Amniotic epithelial cell (primary cell): ENCODE measurements at places on chromosomes 5 and 9.

DNA sequence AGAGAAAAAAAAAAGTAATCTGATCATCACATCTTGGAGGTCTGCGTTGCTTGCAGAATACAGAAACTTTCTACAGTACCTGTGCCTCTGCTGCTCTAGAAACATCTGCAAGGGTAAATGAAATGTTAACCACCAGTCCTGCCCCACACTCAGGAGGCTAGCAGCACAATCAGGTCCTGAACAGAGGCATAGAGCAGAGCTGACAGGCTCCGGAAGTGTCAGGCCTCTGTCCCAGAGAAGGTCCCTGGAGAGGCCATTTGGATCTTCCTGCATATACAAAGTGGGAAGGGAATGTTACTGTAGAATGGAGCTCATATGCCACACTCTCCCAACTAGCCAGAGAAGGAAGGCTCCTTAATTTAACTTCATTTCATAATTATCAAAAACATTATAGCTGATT, 7.2 kb downstream of the NRG2 start:
- no peak for DNase-seq

DNA sequence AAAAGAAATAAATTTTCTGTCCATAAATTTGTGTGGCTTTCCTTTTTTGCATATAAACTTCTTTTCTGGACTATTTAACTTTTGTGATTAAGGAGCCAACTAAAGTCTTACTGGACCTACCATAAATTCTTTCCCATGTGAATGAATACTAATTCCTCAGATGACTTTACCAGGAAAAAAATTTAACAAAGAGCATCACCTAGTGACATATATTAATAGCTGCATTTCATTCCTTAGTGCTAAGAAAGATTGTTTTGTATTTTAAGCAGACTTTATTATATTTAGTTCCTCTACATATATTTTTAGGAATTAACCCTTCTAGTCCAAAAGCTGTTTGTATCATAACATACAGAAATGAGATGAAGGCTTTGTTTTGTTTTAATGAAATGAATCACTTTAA, 64.4 kb downstream of the C9orf85 start:
- DNase-seq = no peak

GRCh38 chr9:38066197-38066913, 2.7 kb downstream of the SHB start:
- DNase-seq = no peak

- no peak for DNase-seq
Observed at GRCh38 chr9:104750185-104750767, 2.8 kb downstream of the NIPSNAP3A start.

- DNase-seq = peak; percentile 79
Observed at GRCh38 chr5:180802325-180803180, at the start of gene MGAT1. TSS of gene MGAT1 (minus strand) at chr5:180802806. CDS start at chr5:180792971, 9,835 bp downstream.

GRCh38 chr5:98839469-98840383, 66.3 kb downstream of the RGMB start:
- DNase-seq = peak; percentile 3

DNA sequence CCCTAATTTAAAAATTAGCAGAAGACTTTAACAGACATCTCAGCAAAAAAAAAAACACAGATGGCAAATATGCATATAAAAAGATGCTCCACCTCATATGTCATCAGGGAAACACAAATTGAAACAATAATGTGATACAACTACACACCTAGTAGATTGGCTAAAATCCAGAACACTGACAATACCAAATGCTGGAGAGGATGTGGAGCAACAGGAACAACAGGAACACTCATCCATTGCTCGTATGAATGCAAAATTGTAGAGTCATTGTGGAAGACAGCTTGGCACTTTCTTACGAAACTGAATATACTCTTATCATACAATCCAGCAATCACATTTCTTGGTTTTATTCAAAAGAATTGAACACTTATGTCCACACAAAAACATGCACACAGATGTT, 22.1 kb downstream of the MCIDAS start:
- no peak for DNase-seq

GRCh38 chr5:62306896-62307689, 1.1 kb downstream of the KIF2A start:
- peak; percentile 29 for DNase-seq

DNA sequence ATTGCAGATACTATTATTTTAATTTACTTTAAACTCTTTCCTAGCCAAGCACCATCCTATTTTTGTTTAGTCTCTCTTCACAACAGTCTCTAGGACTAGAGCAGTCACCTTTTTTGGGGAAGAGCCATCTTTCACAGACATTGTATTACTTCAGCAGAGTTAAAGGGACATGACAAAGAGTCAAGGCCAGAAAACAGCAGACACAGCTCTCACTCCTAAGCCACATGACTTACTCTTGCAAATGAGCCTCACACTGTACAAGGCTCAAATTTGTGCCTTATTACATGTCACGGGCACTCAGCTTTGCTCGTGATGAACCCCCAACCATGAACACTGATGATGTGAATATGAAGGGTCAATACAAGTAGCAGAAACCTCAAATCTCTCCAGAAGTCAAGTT, 104.3 kb downstream of the ZNF608 start:
- DNase-seq = no peak

DNA sequence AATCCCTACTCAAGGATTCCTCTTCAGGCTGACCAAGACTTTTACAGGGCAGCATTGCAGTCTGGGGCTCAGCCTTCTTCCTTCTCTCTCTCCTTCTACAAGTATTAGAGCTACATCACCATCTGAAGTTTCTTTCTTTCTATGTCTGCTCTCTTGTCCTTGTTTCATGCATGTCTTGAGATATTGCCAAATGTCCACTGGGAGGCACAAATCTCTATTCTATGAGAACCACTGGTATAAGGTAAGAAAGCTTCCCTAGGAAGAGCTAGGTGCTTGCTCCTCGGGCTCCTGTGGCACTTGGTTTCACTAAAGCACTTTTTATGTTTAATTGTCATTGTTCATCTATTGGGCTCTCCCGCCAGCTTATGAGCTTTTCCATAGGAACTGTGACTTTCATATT, 289.2 kb upstream of the PCSK5 start:
- DNase-seq = no peak

GRCh38 chr9:84271531-84271900, 69.0 kb downstream of the SLC28A3 start:
- DNase-seq = peak; percentile 73

- no peak for DNase-seq
Observed at GRCh38 chr5:149238540-149238939, 33.1 kb upstream of the AFAP1L1 start.

DNA sequence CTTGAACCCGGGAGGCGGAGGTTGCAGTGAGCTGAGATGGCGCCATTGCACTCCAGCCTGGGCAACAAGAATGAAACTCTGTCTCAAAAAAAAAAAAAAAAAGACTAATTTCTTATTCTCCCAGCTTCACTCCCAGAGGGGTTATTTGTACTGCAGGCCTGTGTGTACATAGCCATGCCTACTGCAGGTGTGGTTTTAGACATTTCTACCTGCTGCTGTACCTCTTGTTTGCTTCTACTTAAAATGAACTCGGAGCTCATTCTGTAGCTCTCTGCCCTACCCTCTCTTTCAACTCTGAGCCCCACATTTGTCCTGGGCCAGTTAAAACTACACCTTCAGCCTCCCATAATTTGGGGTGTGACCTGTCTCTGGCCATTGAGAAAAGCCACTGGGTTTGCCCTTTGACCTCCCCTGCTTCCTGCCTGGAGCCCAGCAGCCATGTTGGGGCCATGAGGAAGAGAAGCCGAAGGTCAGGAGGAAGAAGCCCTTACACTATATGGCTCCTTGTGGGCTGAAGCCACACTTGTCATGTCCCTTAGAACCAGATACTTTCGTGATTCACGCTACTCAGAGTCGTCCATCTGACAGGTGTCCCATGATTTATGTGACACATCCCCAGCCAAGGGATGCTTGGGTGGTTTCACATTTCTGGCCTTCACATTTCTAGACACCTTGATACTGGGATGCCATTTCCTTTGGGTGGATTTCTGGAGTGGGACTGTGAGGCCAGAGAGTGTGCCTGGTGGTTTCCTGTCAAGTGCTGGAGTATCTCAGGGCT, 9.4 kb upstream of the CARD19 start:
- DNase-seq = no peak

- no peak for DNase-seq
Observed at GRCh38 chr9:86763791-86764190, 183.5 kb downstream of the GAS1 start.

DNA sequence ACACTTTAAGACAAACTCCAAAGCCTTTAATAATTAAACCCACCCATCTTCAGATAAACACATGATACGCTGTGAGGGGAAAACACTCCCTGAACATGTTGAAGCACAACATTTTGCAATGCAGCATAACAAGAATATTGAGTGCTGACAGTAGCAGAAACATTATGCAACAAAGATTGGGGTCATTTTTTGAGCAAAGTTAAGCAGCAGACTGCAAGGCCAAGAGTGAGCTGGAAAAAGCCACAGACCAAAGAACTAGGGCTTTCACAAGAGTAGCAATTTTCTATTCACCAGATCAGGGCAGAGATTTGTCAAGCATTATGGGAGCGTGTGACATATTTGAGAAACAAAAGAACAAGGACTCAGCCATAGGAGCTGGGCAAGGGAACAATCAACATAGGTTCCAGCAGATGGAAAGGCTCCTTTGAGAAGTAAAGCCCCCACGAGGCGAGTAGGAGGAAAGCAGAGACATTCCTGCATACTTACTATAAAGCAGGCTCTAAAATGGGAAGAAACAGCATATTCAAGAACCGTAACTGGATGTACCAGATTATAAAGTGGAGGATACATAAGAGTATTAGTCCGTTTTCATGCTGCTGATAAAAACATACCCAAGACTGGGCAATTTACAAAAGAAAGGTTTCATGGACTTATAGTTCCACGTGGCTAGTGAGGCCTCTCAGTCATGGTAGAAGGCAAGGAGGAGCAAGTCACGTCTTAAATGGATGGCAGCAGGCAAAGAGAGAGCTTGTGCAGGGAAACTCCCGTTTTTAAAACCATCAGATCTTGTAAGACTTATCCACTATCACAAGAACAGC, 4.8 kb upstream of the TTC23L start:
- DNase-seq = peak; percentile 95

GRCh38 chr9:130824079-130824478, 11.0 kb upstream of the ABL1 start:
- DNase-seq = no peak

- no peak for DNase-seq
Observed at GRCh38 chr5:132675936-132676689, 2.3 kb downstream of the IL4 start.

DNA sequence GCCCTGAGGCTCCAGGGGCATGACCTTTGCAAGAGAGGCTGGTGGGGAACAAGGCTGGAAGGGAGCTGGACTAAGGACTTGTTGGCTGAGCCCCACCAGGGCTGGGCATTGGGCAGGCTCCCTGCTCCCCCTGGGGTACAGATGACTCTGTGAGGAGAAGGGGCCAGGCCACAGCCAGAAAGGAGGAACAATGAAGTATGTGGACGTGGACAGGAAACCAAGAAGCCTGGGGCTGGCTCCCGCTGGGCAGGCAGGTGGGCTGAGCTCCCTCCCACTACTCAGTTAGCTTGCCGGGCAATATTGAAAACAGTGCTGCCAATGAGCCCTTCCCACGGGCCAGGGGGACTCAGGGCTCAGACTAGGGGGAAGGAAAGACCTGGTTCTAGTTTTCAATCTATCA, 66.1 kb upstream of the SPTLC1 start:
- no peak for DNase-seq
